ENCODE measurements at places on chromosomes 4 and X.

GRCh38 chr4:153465140-153465539 is 1.0 kb upstream of the TMEM131L start:
- DNase-seq, result no peak

DNA sequence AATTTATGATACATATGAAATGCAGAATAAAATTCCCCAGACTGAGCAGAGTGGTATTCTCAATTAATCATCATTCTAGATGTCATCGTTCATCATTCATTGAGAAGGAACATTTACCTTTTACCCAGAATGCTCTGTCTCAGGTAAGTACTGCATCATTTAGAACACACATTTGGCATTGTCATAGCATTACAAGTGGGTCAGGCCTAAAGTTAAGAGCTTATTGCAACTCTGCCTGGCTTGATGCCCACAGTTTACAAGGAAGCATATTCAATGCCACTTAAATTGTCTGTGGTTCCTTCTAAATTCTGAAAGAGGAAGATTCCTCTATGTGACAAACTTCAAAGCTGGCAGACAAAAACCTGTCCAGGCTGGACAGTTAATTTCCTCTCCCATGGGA is 87.3 kb downstream of the CAMK2D start:
- no peak for DNase-seq

DNA sequence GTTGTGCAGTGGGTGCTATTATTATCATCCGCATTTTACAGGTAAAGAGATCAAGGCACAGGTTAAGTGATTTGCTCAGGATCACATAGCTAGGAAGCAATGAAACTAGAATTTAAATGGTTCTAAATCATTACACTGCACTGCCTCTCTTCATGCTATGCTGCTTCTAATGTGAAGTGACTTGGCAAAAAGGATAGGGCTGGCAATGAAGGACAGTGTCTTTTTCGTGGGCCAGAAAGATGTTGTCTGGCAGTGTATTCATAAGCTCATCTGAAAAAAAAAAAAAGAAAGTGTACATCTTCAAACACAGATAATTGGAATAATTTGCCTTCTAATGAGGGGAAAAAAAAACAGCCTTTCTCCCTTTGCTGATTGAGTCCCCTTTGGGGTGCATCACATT is 132.2 kb upstream of the FUNDC1 start:
- no peak for DNase-seq

DNA sequence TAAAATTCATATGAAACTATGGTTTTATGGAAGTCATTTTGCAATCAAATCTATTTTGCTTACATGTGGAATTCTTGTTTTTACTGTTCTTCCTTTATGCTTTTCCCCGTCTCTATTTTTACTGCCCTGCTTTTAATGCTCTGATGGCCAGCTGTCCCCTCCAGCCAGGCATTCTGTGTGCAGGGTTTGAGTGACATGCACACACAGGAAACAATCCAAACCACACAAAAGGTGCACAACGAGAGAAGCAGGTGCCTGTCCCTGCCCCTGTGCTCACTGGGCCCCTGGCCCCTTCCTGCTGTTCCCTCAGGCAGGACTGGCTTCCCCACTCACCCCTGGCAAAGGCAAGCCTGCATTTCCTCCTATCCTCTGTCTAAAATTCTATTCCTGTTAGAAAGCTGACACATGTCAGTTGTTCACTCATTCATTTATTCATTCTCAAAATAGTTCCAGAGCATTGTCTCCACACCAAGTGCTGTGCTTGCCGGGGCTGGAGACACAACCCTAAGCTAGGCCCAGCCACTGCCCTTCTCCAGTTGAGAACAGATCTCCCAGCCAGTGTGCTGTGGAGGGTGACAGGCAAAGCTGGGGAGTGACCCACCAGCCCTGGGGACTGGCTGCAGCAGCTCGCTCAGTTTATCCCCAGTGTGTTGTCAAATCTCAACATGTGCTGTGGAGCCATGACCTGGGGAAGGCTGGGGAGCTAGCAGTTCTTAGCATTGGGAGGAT is 346.3 kb downstream of the FBXW7 start:
- no peak for DNase-seq

- DNase-seq, result no peak
Observed at GRCh38 chr4:118265312-118266144, 87.3 kb downstream of the PRSS12 start.

GRCh38 chrX:53682885-53683555 is 3.5 kb downstream of the HUWE1 start:
- no peak for DNase-seq

- DNase-seq, result no peak
Observed at GRCh38 chr4:109078724-109079123, 223.7 kb downstream of the COL25A1 start.

- no peak for DNase-seq
Observed at GRCh38 chrX:16451334-16451733, 198.6 kb upstream of the S100G start.

- no peak for DNase-seq
Observed at GRCh38 chr4:26055855-26056254, 141.8 kb downstream of the SMIM20 start.

DNA sequence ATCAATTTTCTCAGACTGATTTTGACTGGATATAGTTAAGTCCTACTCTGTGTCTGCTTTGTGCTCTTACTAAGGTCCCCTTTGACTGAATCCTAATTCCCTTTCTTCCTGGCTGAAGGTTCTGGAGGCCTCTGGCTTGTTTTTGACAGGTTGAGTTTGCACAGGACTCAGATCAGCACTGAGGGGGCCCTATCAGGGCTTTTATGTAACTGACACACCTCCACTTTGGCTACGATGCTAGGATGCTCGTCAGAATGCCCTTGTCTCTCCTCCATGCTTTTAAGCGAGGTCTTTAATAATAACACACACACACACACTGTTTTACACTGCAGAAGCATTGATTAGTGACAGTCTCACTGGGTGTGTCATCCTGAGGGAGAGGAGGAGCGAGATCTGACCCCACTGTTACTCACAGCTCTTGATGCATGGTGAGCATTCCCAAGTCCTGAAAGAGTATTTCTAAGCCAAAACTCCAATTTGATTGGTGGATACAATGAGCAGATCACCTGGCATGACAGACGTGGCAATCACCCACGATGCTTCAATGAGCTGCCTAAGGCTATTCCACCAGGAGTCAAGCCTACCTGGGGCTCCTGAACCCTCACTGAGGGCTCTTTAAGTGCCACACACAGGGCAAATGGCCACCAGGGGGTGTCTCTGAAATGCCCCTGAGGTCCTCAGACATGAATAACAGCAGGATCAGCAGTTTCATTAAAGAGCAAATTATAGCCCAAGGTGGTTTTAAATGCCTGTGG is 130.4 kb upstream of the CPEB2 start:
- no peak for DNase-seq

DNA sequence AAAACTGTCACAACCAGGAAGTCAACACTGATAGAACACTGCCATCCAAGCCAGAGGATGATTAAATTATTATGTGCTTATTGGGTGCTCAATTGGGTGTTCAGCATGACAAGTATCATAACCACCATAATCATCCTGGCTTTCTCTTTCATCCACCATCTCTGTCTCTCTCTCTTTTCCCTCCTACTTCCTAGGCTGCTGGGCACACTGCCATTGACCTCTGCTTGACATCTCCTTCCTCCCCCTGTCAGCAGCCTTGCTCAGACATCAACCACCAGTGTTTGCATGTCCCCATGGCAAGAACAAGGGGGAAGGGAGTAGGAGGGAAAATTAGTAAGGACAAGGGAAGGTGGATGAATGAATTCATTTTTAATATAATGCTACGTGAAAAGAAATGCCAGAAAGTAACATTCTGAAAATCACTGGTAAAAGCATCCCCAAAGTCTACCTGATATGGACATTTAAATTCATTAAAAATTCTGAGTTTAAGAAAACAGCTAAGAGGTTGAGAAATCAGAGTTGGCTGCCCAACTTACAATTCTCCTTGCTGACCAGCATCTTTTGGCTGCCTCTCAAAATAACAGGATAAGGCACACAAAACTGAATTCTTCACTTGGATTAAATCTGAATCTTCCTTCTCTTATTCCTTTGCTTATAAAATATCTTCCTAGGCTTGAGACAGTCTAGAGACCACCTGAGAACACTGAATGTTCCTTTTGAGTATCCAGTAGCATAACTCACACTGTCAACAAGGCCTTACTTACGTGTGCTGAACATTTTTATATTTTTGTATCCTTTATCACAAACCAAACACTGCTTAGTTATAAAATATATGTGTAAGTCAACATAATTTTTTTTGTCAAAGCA is 48.5 kb downstream of the SNCA start:
- no peak for DNase-seq

- DNase-seq, result no peak
Observed at GRCh38 chrX:51461053-51462044, 35.0 kb downstream of the NUDT11 start.

DNA sequence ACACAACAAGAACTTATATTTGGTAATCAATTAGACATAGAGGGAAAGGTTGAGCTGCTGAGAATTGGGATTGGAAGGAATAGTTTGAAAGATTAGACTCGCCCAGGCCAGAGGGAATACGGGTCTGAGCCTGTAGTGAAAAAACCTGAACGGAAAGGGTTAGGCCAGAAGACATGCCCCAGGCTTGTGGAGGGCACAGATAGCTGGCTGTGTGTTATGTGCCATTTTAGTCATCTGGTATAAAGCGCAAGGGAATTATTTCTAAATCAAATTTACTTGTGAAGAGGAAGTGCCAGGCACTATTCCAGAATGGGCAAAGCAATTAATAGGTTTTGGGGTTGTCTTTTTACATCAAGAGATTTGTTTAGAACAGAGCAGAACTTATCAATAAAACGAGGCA is 187.5 kb upstream of the ANKRD50 start:
- no peak for DNase-seq

GRCh38 chr4:102596532-102596931 is 95.4 kb downstream of the NFKB1 start:
- DNase-seq, result no peak

- DNase-seq, result no peak
Observed at GRCh38 chr4:109548655-109549054, 11.4 kb upstream of the MCUB start.

GRCh38 chr4:27000122-27000521 is 139.5 kb downstream of the STIM2 start:
- no peak for DNase-seq

Measured in natural killer cell treated with Interleukin-12 subunit alpha and Interleukin-12 subunit beta and Interleukin-15 and Interleukin-18, amount 100 ng/mL, for 72 hours (primary cell).